NCI-H1105 (cell line): ENCODE measurements at places on chromosomes 7 and 10.
A peak's percentile ranks its signal among the peaks of the same experiment; 100 is the strongest.

GRCh38 chr10:127939786-127940330 lies 33.0 kb downstream of the PTPRE start:
- no peak for DNase-seq

- DNase-seq, result no peak
Measured at GRCh38 chr7:81114633-81115032, 195.8 kb upstream of the SEMA3C start.

DNA sequence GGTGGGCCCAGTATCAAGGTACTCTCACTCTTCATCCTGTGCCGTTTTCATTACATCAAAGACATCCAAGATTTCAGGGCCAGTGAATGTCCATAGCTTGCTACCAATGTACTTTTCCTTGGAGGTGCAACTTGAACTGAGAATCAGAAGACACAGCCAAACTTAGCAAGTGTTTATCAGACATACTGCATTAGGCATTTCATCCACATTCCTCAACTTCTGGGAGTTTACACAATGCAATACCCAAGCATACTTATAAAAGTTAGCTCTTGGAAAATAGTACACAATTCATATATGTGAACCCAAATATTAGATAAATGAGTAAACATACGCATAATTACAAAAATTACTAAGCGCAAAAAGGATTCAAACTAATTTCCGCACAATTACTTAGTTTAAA lies 216.3 kb upstream of the RHOBTB1 start:
- DNase-seq, result no peak

DNA sequence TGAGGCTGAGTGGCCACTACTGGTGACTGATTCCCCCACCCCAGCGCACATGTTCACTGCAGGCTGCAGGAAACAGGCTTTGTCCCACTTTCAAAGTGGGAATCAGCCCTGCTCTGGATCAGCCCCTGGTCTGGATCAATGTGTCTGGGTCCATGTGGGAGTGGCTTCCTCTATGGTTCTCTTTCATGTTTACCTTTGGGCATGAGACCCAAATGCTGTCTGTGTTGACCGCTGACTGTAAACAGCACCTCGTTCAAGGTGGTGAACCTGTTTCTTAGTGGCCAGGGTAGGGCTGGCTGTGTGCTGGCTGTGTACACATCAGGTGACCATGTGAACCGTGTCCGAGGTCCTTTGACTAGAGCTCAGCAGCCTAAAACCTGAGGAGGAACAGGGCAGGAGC lies 121.8 kb downstream of the CAMK1D start:
- no peak for DNase-seq

GRCh38 chr7:7924303-7924702 lies 44.3 kb upstream of the GLCCI1 start:
- no peak for DNase-seq

DNA sequence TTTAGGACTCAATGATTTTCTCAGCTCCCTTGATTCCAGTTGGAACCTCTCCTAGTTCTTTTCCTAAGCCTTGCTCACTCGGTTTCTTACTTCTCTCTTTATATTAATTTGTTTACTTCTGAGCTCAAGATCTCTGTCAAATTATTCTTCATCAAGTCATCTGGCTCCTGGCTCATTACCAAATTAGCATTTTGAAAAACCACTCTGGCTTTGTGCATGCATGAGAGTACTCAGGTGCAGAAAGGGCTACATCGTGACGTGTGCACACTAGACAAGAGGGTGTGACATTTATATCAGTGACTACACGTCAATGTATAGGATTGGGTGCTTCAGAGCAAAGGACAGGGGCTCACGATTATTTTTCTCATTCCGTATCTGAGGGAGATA lies 645.7 kb upstream of the DPP6 start:
- peak; percentile 35 for DNase-seq

GRCh38 chr10:37010741-37011140 lies 114.7 kb upstream of the ANKRD30A start:
- DNase-seq, result no peak

- no peak for DNase-seq
Measured at GRCh38 chr7:137944168-137944567, 57.7 kb downstream of the CREB3L2 start.
